ENCODE measurements at places on chromosomes 5 and 9.

DNA sequence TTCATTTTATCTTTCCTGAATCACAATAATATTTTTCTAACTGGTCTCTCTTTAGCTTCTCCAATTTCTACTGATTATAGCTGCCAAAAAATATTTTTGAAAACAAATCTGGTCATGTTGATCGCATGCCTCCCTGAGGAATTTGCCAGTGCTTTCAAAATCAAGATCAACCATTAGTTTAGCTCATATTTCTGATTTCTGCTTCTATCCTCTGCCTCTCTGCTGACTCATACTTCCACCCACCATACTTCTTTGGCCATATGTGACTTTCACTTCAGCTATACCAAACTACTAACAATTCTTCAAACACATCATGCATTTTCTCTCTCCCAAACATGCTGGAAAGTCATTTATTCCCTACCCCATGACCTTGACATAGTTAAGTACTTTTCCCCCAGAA lies 636.5 kb downstream of the TLE1 start:
- no peak for DNase-seq

GRCh38 chr5:83026930-83027687 lies 50.1 kb downstream of the TMEM167A start:
- no peak for DNase-seq

DNA sequence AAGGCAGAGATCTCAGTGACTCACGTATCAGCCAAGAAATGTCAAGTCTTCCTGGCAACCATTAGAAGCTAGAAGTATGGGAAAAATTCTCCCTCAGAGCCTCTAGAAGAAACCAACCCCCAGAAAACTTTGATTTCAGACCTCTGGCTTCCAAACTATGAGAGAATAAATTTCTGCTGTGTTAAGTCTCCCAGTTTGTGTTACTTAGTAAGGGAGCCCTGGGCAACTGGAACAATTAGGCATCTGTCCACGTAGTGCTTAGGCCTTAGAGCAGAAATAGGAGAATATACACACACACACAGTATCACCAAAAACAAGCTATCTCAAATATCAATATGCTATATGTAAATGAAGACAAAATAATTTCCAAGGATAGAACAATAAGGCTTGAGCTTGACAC lies 894.8 kb upstream of the CDH10 start:
- DNase-seq = no peak

DNA sequence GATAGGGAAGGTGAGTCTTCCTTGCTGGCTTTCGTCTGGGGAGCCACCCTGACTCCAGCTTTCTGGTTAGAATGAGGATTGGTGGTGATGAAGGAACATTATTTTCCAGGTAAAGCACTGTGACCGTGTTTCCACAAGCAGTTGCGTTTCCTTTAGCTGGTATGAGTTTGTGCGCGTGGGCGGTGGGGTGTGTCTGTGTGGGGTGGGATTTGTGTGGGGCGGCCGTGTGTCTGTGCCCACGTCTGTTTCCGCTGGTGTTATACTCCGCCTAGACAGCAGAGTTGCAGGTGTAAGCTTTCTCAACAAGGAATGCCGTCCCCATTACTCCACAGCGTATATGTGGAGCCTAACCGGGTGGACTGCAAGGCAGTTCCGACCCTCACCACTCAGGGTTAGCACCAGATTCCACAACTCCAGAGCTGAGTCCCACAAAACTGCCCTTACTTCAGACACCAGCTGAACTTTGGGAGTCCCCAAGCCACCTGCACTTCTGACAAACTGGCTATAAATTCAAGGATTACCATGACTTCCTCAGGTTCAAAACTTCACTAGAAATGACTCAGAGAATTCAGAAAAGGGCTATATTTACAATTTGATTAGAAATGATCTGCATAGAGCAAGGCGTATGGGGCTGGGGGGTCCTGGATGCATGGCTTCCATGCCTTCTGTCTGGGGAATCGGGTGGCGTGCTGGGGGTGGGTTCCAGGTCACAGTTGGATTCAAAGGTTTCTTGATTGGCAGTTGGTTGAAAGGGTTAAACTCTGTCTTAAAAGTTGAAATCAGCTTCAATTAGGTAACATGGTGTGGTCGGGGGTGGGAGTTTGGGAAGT lies 29.8 kb downstream of the PROP1 start:
- DNase-seq = no peak

GRCh38 chr5:40399349-40399748 lies 280.4 kb upstream of the PTGER4 start:
- no peak for DNase-seq

GRCh38 chr9:113219969-113220368 lies 1.1 kb downstream of the FKBP15 start:
- no peak for DNase-seq

DNA sequence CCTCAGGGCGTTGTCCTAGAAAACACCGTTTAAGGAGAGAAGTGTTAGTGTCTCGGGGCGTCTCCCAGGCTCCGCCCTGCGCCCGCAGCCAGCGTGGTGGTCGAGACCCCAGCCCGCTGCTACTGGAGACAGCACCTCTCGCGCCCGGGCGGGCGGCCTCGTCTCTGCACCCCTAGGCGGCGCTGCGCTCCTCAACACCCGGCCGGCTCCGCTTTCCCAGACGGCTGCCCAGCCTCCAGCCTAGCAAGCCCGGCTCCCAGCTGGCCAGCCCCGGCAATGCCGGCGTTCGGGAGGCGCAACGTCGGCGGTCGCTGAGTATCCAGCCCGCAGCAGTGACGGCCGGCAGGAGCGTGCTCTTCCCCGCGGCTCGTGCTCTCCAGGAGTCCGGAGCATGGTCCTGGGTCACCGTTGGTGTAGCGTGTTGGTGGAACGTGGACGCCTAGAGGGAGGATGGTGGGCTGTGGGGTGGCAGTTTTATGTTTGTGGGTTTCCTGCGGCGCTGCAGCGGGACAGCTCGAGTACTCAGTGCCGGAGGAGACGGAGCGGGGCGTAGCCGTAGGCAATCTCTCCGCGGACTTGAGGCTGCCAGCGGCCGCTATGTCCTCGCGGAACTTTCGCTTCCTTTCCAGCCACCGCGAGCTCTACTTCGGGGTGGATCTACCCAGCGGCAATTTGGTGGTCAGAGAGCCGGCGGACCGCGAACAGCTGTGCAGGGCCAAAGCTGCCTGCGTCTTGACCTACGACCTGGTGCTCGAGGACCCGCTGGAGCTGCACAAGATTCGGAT lies 536 bp downstream of the PCDHAC1 start:
- DNase-seq = peak; percentile 40

GRCh38 chr9:121363622-121363961 lies 6.5 kb downstream of the STOM start:
- no peak for DNase-seq

DNA sequence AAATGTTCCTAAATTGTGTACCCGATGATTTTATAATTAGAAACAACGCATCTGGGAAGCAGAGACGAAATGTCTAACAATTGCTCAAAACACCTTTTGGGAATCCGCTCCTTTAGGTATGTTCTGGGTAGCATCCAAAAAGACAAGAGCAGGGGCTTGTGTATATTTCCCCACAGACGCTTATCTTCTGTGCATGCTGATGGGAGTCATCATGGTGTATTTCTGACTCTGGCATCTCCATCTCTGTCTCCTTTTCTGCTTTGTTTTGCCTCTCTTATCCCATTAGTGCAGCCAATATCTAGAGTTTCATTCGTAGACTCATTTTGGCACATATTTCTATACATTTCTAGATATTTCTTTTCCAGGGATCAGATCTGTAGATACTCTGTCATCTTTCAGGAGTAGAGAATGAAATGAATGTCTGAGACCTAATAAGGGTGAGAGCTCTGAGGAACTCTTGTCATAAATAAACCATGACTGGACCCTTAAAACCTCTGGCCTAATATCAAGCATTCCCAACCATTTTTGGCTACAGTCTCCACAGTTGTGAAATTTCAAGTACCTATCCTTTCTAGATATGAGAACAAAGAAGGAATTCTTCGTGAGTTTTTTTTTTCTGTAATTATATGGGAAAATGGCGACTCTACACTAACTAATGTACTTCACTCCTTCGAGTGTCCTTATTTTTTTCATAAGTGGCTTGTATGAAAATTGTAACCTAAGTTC lies 508.2 kb downstream of the ACTL7B start:
- DNase-seq = no peak

DNA sequence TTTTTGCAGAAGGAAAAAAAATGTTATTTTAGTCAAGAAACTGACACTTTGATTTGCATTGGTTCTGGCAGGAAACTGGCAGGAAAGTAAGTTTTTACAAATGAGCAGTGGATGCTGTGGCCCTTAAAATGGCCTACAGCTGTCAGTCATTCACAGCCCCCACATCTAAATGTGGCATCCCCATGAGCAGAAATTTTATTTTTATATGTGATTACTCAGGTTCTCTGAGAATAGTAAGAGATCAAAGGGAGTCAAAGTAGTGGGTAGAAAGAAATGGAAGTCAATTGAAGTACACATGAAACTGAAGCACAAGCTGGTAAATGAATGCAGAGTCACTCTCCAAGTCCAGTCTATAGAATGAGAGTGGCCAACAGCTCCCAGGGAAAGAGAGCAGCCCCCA lies 80.3 kb downstream of the ENC1 start:
- DNase-seq = no peak

GRCh38 chr5:95850391-95850894 lies 27.9 kb upstream of the GLRX start:
- DNase-seq = no peak

GRCh38 chr9:26457151-26457550 lies 435.5 kb downstream of the CAAP1 start:
- no peak for DNase-seq

DNA sequence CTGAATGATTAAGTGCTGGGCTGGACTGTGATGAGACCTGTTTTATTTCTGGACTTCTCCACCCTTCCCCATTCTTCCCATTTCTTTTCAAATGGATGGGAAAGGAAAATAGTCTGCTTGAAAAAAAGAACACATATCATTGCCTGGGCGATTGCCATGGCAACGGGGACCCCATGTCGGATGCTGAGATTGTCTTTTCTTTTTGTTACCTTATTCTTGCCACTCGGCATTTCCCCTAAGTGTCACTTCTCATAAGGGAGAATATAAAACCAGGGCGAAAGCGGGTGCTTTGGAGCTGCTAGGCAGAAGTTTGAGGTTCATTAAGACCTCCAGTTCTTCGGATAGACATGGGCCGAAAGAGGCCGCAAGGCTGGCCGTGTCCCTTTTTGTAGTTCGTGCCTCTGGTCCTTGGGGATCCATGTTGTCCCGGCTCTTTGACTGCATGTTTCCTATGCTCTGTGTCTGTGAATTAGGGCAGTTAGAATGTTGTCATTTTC lies 763 bp downstream of the FGD3 start:
- no peak for DNase-seq

GRCh38 chr5:10172247-10172646 lies 77.4 kb downstream of the ATPSCKMT start:
- no peak for DNase-seq

DNA sequence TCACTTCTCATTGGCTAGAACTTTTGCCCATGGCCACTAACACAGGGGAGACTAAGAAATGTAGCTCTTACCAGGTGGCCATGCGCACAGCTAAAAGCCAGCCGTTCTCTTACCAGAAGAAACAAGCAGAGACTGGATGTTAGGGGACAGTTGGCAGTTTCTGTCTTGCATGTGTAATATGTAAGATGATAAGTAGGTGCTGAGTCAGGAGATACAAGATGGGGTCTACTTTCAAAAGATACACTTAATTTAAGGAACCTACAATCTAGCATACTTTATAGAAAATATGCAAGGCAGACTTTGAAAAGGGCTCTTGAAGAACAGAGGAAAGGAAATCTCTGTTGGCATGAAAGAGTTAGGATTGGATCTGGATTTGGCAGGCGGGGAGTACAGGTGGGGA lies 244.5 kb downstream of the ZSWIM6 start:
- DNase-seq = no peak

- no peak for DNase-seq
These were observed 216.2 kb downstream of the ENC1 start for GRCh38 chr5:74424162-74424868.

DNA sequence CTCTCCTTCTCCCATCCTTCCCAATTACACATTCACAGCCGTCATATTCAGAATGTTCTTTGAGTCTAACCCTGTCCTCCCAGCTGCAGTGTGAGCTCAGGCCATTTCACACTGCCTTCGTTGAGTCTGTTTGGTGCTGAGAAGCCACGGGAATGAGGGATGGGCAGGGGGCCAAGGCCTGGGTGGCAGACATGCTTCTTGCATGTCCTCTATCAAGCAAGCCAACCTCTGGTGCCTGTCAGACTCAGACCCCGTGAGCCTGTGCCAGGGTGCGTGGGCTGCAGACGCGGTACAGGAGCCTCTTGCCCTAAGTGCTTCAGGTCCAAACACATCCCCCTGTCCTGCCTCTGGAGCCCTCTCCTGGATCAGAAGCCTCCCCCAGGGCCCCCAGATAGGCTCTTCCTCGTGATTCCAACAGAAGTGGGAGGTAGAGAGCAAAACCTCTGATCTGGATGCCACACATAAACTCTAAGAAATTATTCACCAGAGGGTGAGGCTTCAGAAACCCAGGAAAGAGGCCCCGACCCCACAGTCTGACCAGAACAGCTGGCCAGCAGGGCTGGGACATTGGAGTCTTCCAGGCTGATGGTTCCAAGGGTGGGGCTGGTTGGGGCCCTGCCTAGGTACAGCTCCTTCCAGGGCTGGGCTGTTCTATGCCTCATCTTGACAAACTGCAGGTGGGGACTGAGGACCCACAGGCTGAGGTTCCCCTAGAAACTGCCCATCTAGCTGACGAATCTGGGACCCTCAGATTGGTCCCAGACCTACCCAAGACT lies 46.7 kb upstream of the CDKN2AIPNL start:
- DNase-seq = no peak

- no peak for DNase-seq
These were observed 14.7 kb upstream of the CETN3 start for GRCh38 chr5:90424245-90424644.

DNA sequence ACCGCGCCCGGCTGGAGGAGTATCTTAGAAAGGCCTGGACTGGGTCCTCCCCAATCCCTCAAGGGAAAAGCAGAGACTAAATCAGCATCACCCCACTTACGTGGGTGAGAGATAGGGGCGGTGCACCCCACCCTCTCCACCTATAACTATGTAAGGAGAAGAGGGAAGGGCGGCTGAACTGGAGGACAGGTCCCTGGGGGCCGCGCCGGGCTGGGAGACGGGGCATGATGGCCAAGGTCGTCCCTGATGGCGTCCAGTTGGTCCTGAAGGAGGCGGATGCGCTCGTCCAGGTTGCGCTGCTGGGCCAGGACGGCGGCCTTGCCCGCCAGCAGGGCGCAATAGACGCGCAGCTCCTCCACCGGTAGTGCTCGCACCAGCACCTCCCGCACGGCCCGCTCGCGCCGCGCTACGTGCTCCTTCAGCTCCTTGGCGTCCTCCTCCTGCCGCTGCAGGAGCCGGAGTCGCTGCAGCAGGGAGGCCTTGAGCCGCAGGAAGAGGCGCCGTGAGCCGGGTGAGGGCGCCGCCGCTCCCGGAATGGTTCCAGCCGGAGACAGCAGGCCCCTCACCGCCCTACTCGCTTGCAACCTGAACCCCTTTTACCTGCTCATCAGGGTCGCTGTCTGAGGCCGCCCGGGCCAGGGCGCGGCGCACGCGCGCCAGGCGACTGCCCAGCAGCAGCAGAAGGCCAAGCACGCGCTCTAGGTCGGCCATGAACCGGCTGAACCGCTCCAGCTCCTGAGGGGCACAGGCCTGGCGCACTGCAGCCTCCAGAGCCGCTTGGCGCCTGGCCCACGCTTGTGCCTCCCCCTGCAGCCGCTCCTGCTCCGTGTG lies 7.6 kb downstream of the SHROOM1 start:
- no peak for DNase-seq

- DNase-seq = no peak
These were observed 11.7 kb upstream of the TENT4A start for GRCh38 chr5:6701491-6701890.

- no peak for DNase-seq
These were observed 29.3 kb downstream of the SGCD start for GRCh38 chr5:156356238-156356637.

GRCh38 chr5:37248421-37248969 lies 681 bp downstream of the CPLANE1 start:
- DNase-seq = no peak

GRCh38 chr5:81838307-81838906 lies 87.5 kb upstream of the SSBP2 start:
- no peak for DNase-seq
